ENCODE measurements at places on chromosomes 3 and 15.

DNA sequence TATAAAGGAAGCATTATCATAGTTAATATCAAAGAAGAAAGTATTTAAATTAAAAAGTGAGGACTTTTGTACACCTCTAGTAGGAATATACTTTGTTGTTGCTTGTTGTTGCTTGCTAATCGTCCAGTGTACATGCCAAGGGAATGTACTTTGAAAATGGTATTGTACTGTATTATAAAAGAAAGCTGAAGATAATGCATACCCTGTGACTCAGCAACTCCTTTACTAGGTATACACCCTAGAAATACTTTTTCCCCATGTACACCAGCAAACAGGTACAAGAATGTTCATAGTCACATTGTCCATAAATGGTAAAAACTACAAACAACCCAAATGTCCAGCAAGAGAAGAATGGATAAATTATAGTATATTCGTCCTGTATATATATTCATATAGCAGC lies 12.0 kb downstream of the TTBK2 start:
- no peak for DNase-seq

DNA sequence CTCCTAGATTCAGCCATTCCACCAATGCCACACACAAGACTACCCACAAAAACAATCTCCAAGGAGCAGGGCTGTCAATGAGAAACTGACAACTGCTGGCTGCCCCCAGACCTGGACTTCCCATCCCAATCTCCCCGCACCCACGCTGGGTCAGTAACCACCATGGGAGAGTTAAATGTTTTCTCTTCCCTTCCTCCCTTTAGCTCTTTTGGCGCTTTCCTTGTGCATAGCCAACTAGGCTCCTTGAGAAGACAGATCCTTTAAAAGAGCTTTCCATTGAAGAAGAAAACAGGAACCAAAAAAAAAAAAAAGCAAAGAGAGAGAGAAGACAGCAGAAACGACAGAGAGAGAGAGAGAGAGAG lies 8.3 kb downstream of the BCL6 start:
- DNase-seq = no peak

- no peak for DNase-seq
Observed at GRCh38 chr15:27167738-27168137, 196.8 kb downstream of the GABRG3 start.

DNA sequence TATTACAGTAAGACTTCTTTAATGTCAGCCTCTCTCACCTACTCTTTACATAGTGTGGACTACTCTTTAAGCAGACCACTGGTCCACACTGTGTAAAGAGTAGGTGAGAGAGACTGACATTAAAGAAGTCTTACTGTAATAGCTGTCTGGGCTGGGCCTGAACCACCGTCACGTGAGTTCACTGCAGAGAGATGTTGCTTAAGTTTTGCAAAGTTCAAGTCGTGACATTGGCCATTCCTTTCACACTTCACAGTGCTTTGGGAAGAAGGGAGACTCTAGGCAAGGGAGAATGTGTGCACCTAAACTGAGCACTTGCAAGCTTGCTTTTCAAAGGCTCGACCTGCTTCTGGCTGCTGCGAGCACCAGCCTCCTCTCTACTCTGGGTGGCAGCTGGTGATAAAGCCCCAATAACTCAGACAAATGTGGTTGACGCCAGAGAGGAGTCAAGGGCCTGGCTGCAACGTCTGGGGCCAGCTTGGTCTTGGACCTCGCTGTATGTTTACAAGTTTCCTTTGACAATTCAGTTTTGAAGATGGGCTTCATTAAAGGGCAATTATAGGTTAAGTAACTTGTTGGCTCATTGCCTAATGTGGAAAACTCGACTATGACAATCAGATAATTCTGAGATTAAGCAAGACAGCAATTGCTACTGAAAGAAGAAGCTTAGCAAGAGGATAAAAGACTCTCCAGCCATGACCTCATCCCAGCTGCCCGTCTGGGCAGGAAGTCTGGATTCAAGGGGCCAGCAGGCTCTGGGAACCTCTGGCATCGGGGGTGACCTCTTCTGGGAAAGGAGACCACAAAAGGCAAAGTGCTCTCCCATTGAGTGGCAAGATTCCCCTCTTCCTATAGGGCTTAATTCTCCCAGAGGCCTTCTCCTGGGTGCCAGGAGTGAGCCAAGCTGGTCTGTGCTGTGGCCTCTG lies 242.1 kb upstream of the TLE3 start:
- no peak for DNase-seq

DNA sequence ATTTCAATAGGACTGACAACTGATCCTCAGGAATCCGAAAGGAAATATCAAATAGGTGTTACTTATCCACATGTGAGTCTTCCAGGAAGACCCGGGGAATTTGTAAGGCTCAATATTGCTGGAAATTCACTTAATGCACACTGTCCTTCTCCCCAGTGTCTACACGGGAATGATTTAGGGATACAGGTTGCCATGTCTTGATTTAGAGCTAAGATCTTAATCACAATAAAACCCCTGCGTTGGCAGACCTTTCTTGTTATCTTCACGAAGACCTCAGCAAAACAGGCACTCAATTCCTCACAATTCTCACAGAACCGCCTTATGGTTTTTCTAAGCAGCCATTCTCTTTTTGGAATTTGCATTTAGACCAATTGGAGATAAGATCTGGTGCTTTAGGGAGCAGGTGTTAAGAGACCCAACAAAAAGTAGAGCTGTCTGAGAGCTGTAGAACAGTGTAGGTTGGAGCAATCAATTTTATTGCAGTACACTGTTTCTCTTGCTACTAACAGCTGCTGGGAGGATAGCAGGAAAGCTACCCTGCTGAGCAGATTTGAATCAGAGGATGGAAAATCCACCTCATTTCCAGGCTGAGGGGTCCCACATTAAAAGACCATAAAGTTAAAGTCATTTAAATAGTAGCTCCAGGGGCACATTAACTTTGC lies 925.7 kb downstream of the EPHA3 start:
- no peak for DNase-seq

- DNase-seq = peak; percentile 53
Observed at GRCh38 chr3:56753206-56753820, 48.4 kb downstream of the ARHGEF3 start.

DNA sequence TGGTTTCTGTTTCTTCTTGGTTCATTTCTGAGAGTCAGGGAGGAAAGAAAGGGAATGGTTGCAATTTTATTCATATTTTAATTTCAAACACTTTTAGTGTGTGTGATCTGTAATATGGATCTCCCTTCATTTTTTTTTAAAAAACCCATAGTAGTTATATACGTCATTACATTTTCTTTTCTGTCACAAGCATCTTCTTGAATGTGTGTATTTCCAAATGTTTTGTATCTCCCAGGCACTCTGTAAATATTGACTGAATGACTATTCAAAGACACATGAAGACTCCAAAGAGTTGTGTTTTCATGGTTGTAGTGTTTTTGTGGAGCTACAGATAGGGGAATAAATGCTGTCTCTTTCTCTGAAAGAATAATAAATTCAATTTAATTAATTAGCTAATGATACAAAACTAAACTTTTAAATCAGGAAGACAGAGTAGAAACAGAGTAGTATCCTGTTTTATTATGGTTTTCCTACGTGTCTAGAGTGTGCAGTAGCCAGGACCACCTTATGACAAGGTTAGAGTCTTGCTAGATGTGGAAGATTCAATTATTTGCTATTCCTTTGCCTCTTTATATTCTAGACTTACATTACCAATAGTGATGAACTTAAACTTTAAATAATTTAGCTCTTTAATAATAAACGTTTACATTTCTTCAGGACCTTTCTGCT lies 35.5 kb downstream of the NECTIN3 start:
- DNase-seq = no peak

DNA sequence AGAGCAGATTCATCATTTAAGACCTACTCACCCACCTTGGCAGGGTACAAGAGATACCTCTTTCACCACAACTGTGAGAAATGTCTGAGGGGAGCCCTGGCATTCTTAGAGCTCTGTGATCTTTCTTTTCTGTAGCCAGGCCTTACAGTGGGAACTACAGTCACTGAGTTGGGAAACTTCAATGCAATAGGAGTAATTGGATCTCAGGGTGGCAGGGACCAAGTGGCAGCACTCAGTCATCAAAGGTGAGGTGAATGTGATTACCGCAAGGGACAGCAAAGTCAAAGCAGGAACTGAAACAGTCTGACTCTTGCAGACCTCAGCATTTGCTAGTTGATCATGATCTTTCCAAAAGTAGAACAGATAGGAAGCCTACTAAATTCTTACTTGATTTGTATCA lies 7.2 kb upstream of the MCF2L2 start:
- DNase-seq = peak; percentile 70

- DNase-seq = peak; percentile 30
Observed at GRCh38 chr3:129161860-129162271, 1.0 kb upstream of the ISY1 start.

- DNase-seq = no peak
Observed at GRCh38 chr15:101608201-101608600, 44.0 kb downstream of the TM2D3 start.

GRCh38 chr3:171491361-171491760 lies 31.2 kb upstream of the TNIK start:
- DNase-seq = peak; percentile 16

DNA sequence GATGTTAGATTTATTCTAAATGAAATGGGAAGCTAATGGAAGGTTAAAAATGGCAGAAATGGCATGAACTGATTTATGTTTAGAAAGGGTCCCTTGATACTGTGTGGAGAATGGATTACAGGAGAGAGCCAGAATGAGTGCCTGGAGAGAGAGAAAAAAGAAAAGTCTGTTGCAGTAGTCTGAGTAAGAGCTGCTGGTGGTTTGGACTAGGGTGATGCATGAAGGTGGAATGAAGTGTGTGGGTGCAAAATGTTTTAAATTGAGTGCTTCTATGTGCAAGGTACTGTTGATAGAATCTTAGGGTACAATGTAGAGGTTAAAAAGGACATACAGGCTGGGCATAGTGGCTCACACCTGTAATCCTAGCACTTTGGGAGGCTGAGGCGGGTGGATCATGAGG lies 11.4 kb upstream of the MGA start:
- DNase-seq = no peak

GRCh38 chr3:177652556-177653291 lies 455.4 kb upstream of the TBL1XR1 start:
- DNase-seq = no peak

DNA sequence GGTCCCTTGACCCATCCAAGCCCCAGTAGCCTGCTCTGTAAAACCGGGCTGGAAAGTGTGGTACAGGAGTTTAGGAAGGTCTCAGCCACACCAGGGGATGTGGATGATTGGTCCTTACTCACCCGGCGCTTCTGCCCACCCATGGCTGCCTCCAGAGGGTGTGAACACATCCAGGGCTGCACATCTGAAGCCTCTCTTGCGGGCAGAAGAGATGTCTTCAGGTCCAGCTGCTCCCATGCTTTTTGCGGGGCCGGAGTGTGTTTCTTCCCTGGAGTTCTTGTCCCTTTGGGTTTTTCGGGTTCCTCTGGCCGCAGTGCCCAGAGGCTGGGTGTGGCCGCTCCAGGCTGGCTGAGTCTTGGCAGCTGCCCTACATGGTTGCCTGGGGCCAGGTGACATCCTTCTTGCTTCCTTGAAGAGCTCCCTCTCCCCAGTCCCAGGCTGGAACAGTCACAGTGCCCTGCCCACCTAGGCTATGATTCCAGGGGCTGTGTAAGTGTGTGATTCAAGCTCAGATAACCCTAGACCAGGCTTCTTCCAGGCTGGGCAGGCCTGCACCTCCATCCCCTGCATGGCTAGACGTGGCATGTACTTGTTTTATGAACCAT lies 33.9 kb downstream of the HDAC11 start:
- DNase-seq = no peak

All from GM20000 (cell line).